Stimulated activated CD8-positive, alpha-beta memory T cell treated with anti-CD3 and anti-CD28 coated beads, Interleukin-4, amount 100 ng/mL, for 4 hours (primary cell): ENCODE measurements at places on chromosomes 5 and 9.
A peak's percentile ranks its signal among the peaks of the same experiment; 100 is the strongest.

DNA sequence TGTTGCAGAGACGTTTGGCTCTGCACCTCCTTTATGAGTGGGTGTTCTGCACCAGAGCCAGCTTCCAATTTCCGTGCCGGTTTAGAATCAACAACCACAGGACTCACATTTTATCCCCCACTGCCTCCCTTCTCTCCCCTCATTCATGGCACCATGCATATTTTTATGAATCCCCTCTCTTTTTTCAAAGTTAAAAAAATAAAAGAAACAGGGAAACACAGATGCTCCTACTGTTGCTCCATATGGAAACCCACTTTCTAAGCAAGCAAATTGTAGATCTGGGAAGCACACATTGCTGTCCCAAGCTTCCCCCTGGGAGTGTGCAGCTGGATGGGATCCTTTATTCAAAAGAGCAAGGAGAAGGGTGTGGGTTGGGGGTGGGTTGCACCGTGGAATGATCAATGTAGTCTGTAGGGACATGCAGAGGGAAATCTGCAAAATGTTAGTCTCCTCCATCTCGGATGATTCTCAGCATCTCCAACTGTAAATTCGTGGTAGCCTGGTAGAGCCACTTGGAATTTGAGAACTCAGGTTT, 410.0 kb upstream of the ADAMTSL1 start:
- DNase-seq: no peak

GRCh38 chr5:168165977-168166376, 125.5 kb upstream of the WWC1 start:
- no peak for DNase-seq

DNA sequence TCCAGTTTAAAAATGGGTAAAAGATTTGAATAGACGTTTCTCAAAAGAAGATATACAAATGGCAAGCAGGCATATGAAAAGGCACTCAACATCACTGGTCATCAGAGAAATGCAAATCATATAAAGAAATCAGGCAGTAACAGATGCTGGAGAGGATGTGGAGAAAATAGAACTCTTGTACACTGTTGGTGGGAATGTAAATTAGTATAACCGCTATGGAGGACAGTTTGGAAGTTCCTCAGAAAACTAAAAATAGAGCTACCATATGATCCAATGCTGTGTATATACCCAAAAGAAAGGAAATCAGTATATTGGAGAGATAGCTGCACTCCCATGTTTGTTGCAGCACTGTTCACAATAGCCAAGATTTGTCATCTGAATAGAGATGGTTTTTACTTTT, 42.7 kb downstream of the SLC12A2 start:
- no peak for DNase-seq

DNA sequence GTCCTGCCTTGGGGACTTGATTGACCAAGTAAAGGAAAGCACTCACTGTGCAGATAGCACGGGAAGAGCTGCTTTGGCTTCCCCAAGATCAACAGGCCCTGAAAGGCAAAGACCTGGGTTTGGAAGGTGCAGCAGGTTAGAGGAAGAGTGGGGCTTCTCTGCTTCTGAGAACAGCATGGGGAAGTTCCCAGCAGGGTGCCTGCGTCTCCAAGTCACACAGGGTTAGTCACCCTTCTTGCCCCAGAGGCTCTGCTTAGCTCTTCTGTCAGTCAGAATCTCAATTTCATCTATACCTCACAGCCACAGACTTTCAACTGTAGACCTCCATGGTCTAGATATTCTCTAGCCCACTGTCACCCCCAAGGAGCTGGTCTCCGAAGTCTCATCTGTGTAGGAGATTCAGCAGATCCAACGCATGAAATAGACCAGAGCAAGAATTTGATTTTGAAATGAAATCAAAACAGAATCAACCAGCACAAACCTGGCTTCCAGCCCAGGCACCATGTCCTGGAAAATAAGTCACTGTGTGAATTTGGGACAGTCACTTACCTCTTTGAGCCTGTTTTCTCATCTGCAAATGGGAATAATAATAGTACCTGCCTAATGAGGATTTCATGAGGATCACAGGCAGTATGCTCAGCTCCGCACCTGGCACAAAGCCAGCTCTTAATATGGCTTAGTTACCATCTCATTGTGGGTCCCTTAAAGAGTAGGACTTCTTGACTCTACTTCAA, 64.0 kb downstream of the SFXN1 start:
- no peak for DNase-seq

GRCh38 chr9:134666831-134667230, 25.2 kb downstream of the COL5A1 start:
- DNase-seq: no peak

GRCh38 chr5:103617090-103617489, 54.5 kb upstream of the NUDT12 start:
- DNase-seq: no peak

GRCh38 chr5:34485768-34486030, 170.4 kb upstream of the RAI14 start:
- DNase-seq: no peak

- DNase-seq: no peak
These were observed 162.0 kb upstream of the S1PR3 start for GRCh38 chr9:88829276-88829675.

DNA sequence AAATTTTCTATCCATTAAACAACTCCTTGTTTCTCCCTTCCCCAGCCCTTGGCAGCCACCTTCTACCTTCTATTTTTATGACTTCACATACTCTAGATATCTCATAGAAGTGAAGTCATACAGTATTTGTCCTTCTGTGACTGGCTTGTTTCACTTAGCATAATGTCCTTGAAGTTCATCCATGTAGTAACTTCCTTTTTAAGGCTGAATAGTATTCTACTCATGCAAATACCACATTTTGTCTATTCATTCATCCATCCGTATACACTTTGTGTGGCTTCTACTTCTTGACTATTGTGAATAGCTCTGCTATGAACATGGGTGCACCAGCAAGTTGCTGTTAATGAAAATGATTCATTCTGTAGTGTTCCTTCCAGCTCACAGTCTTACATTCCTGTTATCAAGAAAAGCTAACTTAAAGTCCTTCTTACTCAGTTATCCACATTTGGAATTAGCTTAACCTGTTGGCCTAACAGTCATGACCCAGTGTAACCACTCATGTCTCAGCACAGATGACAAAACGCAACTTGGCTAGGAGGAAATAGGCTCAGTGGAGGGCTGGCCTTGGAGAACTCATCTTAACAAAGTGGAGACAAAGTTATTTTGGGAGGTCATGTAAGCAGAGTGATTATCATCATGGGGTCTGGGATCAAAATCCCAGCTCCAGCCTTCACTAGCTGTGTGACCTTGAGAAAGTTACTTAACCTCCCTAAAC, 129.7 kb upstream of the MAP3K1 start:
- no peak for DNase-seq

DNA sequence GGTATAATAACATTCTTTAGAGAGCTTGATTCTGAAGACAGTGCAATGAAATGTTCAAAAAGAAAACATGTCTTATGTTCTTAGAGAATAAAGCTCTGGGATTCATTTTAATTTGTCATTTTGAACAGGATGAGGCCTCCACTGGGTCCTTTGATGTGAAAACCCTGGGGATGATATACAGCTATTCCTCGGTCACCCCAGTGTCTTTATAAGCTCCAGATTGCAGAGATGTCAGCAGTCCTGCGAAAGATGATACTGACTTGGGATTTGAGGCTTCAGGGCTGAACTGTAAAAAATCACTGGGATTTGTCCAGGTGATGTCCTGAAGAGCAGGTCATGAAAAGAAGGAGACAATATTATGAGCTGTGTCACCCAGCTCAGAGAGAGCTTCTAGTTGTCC, 529.7 kb upstream of the ZNF608 start:
- no peak for DNase-seq

DNA sequence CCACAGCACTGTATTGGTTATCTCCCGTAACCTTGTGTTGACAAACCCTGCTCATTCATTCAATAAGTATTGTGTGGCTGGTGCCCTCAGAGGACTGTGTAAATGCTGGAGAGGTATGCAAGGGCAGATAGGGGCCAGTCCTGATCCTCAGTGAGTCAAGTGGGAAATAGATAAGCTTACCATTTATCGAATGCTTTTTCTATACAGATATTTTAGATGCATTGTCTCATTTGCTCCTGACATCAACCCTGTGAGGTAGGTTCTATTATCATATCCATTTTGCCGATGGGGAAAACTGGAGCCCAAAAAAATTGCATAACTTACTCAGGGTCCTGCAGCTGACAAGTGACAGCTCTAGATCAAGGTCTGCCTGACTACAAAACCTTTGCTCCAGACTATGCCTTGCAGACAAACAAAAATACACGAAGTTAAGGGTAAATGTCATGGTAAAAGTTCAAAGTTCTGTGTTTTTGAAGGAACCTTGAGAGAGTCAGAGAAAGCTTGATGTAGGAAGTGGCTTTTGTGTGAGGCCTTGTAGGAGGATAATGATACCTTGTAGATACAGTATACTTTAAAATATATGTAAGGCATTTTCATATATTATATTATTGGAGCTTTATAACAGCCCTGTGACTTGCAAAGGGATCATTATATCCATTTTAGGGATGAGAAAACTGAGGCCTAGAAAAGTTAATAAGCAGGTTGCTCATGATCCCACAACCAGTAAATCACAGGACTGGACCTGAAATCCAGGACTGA, 22.7 kb downstream of the CYFIP2 start:
- no peak for DNase-seq

DNA sequence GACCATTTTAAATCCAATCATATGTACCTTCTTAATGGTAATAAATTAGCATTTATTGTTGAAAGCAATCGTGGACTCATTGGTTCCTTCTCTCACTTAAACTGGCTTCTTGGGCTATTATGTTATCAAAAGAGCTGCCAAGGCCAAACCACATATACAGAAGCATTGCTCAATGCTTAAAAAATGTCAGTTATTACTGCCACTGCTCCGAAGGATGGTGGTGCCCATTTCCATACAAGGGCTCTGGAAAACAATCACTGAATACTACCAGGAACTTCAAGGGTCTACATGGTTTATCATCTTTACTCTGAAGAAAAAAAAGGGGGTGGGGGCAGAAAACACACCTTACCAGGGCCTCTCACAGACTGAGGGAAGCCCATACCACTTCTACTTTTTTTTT, 104.3 kb downstream of the GNAQ start:
- DNase-seq: no peak

GRCh38 chr5:32458880-32459495, 14.4 kb upstream of the ZFR start:
- DNase-seq: no peak

GRCh38 chr5:171429543-171429910, 10.1 kb downstream of the FGF18 start:
- DNase-seq: no peak

- DNase-seq: no peak
These were observed 38.8 kb downstream of the MYO10 start for GRCh38 chr5:16897284-16897704.

DNA sequence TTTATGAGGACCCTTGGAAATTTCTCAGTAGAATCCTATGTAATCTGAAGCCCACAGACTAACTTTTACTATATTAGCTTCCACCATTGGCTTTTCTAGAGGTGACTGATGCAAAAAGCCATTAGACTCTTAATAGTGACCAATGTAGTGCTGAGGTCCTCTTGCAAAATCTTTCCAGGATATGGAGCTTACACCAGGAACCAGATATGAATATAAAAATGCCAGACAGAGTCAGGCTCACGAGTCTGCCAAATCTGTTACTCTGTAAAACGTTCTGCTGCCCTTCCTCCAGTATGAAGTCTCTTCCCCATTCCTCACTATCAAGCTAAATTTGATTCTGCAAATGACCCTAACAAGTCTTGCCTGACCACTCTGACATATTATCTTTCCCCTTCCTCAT, 73.4 kb upstream of the C6 start:
- DNase-seq: no peak

DNA sequence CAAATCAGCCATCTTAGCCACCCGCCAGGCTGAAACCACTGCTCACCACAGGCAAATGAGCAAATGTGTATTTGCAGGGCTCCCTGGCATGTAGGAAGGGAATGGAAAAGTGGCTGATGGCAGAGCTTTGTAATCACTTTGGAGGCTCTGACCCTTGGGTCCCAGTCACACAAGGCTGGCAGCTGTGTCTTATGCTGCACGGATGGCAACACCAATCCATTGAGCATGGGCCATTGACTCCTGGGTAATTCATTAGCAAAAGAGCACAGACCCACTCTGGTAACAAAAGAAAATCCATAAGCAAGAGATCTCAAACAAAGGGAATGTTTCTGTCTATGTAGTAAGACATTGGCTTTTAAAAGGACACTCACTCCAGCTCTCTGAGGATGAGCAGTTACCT, 57.6 kb downstream of the SPOCK1 start:
- no peak for DNase-seq

DNA sequence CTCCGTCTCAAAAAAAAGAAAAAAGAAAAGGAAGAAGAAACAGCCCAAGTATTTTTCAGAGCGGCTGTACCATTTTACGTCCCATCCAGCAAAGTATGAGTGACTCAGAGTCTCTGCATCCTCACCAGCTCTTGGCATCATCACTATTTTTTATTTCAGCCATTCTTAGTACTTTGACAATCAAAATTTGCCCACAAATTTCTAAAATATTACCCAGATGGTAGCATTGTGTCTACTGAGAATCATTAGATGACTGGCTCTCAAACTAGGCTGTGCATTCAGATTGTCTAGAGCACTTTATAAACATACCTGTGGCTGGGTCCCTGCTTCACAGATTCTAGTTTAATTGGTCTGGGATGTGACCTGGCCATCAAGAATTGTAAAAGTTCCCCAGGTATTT, 21.6 kb upstream of the MELK start:
- no peak for DNase-seq

DNA sequence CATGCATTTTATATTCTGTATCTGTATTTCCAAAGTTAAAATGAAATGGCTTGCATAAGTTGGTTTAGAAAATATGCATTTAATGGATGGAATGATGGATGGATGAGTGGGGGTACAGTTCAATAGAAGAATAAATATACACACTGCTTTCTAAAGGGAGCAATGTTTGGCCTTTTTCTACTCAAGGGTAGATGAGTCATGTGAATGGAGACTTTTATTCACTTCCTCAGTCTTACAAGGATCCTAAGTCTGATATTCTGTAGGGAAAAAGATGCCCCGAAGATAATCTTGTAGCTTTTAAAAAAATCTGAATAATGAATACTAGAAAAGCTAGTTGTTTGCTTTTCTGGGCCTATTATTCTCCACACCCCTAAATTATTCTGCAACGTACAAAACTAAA, 2112.1 kb downstream of the MAT2B start:
- no peak for DNase-seq

GRCh38 chr5:115842089-115842935, 577 bp downstream of the AP3S1 start:
- DNase-seq: no peak

GRCh38 chr5:110255194-110255593, 471.3 kb downstream of the TMEM232 start:
- no peak for DNase-seq

DNA sequence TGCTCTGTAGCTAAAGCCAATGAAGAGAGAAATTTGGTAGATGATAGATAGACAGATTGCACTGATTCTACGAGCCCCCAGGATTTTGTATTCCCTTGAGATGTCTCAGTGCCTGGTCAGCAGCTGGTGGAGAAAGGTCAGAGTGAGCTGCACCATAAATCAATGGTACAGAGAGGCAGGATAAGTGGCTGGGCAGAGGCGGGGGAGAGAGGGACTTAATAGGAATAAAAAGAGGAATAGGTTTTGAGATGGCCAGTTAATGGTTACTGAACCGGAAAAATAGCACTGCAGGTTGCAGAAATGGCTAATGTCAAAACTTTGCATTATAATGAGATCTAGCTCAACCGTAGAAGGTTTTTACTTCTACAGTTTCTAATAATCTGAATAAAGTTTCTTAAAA, 47.9 kb upstream of the SLC12A2 start:
- no peak for DNase-seq

- DNase-seq: peak; percentile 89
These were observed at the start of the genes NDOR1 and TMEM203 for GRCh38 chr9:137205126-137206069. NDOR1 (plus strand) TSS chr9:137205700; CDS start chr9:137205778, 78 bp downstream. TMEM203 (minus strand) TSS chr9:137205648; CDS start chr9:137205414, 234 bp downstream.

GRCh38 chr9:89640361-89640760, 35.5 kb downstream of the GADD45G start:
- DNase-seq: no peak
